ENCODE measurements at places on chromosomes 1 and 21.

DNA sequence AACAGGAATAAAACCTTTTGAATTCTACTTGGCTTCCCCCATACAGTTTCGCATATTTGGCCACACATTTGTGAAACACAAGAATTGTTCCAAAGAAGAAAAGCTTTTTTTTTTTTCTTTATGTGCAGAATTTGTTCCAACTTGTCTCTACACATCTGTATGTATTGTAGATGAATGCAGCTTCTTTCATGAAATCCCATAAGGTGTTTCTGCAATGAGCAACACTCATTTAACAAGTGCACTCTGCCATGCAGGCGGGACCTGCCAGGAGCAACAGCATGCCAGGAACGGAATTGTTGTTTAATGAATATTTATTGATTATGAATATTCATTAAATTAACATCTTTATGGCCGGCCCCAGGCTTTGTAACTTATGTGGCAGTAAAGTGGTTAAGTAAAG is 1075.0 kb downstream of the TTLL7 start:
- no peak for DNase-seq

GRCh38 chr1:186633116-186633515 is 47.1 kb downstream of the PTGS2 start:
- no peak for DNase-seq

GRCh38 chr1:212643877-212644276 is 35.3 kb downstream of the ATF3 start:
- DNase-seq = no peak

DNA sequence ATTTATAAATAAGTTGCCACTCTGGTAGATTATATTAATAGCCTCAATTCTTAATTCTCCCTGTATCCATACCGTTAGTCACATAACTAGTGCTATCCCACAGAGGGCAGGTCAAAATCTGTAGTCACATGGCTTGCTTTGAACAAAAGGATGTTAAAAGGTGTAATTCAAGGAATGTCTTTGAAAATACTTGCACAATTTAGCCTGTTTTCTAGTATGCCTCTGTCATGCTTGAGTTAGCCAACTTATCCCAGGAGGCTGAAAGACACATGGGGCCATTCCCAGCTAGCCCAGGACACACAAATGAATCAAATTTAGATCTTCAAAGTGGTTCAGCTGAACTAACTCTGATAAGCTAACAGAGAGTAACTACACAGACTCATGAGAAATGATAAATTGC is 758.5 kb upstream of the NEGR1 start:
- no peak for DNase-seq

DNA sequence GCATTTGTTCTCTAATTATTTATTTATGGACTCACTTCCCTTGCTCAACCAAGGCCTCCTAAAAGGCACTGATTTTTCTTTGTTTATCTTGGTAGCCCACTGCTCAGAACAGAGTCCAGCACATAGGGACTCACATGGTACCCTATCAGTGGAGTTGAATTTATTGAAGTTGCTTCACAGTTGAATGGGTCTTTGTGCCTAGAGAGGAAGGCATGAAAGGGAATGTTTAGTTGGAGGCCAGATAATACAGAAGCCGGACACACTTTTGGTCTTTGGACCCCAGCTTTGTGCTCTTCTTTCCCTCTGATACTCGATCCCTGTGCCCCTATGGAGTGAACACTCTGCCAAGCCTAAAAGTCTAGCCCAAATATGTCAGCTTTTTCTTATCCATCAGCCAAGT is 429.0 kb downstream of the PRDM2 start:
- DNase-seq = no peak

DNA sequence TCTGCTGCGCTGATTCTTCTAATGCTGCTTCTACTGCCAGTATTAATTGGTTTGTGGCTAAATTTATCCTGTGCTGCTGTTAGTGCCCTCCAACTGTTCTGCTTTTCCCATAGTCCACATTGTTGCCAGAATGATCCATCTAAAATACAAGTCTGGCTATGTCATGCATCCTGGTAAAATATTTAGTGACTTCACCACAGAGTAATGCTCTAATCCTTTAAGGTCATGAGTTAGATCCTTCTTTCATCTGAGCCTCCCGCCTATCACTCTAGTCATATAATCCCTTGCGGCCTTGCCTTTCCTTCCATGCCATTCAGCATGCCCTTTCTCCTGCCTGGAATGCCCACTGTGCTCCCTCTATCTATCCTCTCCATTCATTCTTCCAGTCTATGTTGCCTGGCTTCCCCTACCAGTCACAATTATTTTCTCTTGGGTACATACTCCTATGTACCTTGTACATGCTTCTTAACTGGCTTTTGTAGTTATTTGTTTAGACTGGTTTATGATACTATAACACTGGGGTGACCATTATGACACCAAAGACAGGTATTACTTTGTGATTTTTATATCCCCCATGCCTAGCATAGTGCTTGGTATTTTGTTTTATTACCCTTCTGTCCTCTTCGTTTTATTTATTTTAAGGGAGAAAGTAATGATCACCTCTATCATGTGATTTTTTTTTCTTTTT is 144.0 kb downstream of the MAGI3 start:
- DNase-seq = no peak

DNA sequence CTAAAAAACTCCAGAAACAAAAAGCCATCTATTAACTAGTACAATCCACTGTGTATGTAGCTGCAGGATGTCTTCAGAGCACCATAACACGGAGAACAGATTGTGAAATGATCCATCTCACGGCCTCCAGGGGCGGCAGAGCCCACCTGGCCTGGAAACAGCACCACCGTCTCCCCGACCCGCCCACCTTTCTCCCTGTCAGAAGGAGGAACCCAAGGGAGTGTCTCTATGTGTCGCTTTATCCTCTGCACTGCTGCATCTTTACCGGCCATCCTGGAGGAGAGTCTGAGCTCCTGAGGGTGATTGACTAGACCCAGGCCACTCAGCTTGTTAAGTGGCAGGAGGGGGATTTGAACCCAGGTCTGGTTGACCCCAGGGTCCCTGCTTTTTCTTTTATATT is 405.0 kb downstream of the MATN1 start:
- no peak for DNase-seq

DNA sequence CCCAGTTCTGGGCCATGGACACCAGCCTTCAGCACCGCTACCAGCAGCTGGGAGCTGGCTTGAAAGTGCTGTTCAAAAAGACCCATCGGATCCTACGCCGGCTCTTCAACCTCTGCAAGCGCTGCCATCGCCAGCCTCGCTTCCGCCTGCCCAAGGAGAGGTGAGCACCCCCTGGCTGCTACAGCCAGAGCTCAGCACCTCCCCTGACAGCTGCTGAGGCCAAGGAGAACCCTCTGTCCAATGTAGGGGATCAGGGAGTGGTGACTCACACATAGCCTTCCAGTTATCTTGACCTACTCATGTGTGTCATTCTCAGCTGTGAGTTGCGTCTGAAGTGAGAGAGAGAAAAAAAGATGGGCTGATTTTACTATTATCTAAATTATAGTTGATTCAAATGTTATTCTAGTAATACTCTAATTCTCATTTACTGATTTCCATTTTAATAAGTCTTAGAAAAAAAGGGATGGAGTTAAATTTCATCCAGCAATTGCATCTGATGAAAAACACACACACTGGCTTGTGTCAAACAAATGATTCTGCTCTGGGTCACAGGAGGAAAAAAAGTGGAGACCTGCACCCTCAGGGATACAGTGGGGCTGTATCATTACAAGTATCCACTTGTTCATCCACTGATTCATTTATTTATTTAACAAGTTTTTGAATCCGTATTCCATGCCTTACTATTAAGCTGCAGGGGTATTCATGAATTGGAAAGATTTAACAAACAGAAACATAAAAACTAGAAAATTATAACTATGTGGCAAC is 108.0 kb downstream of the BRINP2 start:
- DNase-seq = no peak

DNA sequence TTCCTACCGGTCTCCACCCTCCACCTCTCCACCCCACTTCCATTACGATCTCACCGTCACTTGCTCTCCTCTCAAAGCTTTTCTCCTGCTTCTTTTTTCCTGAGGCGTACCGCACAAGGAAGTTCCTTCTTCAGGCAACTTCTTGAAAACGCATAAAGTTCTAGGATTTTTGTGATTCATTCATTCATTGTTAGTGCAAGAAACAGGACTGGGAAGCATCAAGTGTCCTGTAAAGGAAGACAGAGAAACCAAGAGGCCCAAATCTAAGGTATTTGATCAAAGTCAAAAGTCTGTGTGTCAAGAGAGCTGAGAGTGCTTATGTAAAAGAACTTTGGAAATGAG is 1.3 kb upstream of the RCC2 start:
- DNase-seq = peak; percentile 7

DNA sequence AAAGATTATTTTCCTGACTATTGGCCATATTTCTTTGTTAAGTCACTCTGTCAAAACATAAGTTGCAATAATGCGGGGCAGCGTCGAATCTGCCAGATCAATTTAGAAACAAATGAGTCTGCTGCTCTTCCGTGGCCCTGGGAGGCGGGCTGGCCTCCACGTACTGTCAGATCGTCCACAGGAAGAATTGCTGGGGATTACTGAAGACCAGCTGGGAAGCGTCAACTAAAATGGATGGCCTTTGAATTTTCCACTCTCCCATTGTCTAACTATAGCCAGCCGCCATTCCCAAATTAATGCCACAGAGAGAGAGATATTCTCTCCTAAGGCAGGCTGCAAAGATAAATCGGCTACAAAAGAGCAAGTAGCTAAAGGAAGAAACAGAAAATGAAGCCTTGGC is 560.2 kb downstream of the SMYD3 start:
- DNase-seq = no peak

DNA sequence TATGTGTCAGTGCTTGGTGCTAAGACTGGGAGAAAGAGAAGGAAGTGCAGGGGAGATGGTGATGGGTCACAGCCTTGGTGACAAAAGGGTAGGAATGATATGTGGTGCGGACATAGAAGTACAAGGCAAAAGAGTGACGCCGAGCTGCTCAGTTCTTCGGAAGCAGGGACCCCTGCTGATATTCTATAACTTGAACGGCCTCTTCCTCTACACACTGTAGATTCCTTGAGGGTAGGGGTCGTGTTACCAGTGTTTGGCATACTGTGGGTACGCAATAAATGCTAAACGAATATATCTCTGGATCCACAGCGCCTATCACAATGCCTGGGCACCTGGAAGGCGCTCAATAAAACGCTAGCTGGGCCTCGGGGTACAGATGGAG is 488 bp downstream of the DBT start:
- no peak for DNase-seq

DNA sequence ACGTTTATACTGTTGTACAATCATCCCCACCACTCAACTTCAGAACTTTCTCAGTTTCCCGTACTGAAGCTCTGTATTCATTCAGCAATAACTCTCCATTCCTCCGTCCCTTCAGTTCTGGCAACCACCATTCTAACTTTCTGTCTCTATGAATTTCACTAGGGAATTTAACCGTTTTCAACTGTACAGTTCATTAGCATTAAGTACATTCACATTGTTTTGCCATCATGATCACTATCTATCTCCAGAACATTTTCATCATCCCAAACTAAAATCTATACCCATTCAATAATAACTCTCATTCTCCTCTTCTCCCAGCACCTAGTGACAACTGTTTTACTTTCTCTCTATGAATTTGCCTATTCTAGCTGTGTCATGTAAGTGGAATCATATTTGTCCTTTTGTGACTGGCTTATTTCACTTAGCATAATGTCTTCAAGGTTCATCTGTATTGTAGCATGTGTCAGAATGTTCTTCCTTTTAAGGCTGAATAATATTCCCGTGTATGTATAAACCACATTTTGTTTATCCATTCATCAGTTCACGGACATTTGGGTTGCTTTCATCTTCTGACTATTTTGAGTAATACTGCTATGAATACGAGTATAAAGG is 75.0 kb downstream of the CEP350 start:
- no peak for DNase-seq

DNA sequence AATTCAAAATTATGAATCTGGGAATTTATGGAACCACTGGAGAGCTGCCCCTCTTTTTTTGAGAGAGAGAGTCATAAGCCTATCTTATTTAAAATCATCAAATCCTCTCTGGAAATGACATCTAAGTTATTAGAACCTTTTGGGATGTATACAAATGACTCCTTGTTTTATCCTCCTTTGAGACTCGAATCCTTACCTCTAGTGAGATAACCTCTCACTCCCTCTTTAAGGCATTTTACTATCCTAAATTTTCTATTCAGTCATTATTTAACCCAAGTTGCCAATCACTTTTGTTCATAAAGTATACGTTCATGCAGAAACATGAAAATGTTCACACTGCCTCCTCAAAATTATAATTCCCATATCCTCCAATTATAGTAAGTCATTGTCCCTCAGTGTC is 313.6 kb upstream of the C1orf87 start:
- no peak for DNase-seq

DNA sequence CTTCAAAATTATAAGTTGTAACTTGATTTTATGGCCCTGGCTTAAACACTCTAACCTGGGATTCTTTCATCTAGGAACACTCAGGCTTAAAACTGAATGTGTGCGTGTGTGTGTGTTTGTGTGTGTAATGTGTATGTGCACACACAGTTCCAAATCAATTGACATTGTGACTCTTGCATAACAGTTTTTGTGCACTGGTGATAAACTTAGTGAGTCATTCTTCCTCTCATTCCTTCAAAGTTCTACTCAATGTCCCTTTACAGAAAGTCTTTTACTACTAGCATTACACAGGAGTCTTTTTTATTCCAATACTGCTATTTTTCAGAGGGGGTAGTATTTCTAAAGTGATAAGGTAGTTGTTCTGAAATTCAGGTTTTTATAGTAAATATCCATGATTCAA is 943.6 kb downstream of the KCNT2 start:
- DNase-seq = no peak

GRCh38 chr21:46561445-46562090 is 43.3 kb downstream of the S100B start:
- DNase-seq = no peak

GRCh38 chr21:46550116-46550941 is 54.6 kb downstream of the S100B start:
- no peak for DNase-seq

DNA sequence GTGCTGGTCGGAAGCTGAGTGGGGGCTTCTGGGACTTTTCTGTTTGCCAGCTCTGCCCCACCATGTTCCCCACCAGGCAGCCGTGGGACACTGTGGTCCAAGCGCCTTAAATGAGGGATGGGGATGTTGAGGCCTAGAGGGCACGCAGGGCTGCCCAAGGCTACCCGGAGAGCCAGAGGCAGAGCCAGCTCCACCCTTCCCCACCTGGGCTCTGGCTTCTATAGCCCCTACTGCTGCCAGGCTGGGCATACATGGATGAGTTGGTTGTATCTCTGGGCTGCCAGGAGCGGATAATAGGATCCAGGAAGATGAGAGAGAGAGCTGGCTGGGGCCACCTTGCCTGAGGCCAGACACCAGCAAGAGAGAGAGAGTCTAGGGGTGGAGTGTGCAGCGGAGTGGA is 49.4 kb downstream of the PTPRU start:
- no peak for DNase-seq

Data from HT-29 (cell line).